ENCODE measurements at places on chromosomes 6 and 20.
A peak's percentile ranks its signal among the peaks of the same experiment; 100 is the strongest.

GRCh38 chr20:47490795-47491194 lies 10.9 kb upstream of the NCOA3 start:
- no peak overlapping the region for H3K4me3 ChIP-seq
- H3K36me3 ChIP-seq: no peaks in the 10 kb centered on the region
- H3K27me3 ChIP-seq: no peaks in the 10 kb centered on the region
- H3K4me1 ChIP-seq: peaks cover 25% of the 10 kb centered on the region
- H3K27ac ChIP-seq: no peak overlapping the region
- no peak for DNase-seq

GRCh38 chr6:14876778-14877613 lies 368.9 kb upstream of the JARID2 start:
- no peak for DNase-seq
- peaks cover 16% of the 10 kb centered on the region for H3K4me1 ChIP-seq
- no peaks in the 10 kb centered on the region for H3K27me3 ChIP-seq

DNA sequence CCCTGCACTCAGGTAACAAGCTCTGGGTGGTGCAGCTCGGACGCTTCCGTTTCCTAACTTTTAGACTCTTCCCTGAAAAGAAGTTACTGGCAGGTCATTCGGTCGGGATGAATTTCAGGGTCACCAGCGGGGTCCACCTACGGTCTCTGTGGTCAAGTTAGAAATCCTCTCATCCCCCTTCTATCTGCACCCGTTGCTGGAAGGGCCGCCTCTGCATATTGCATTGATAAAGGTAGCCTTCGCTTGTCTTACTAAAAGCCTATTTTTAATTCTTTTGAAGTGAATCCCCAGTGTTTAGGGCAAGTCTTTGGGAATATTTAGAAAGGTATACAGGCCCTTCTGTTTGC lies 47.3 kb downstream of the LRRN4 start:
- peaks cover 17% of the 10 kb centered on the region for H3K36me3 ChIP-seq
- peak overlapping the region; percentile 93 for H3K27ac ChIP-seq
- no peak for DNase-seq
- no peaks in the 10 kb centered on the region for H3K27me3 ChIP-seq
- H3K4me3 ChIP-seq: peak overlapping the region; percentile 73
- peaks cover 11% of the 10 kb centered on the region for H3K4me1 ChIP-seq

GRCh38 chr20:63027221-63027921 lies 20.6 kb upstream of the BHLHE23 start:
- H3K27ac ChIP-seq: no peak overlapping the region
- H3K4me1 ChIP-seq: no peaks in the 10 kb centered on the region
- no peak overlapping the region for H3K4me3 ChIP-seq
- H3K36me3 ChIP-seq: no peaks in the 10 kb centered on the region

- DNase-seq: no peak
- H3K27me3 ChIP-seq: no peaks in the 10 kb centered on the region
- no peaks in the 10 kb centered on the region for H3K36me3 ChIP-seq
- H3K27ac ChIP-seq: no peak overlapping the region
These were observed 43.3 kb downstream of the DUSP22 start for GRCh38 chr6:335572-335971.

GRCh38 chr6:143294265-143294860 lies 156.1 kb downstream of the ADAT2 start:
- DNase-seq: no peak
- H3K36me3 ChIP-seq: no peaks in the 10 kb centered on the region
- no peaks in the 10 kb centered on the region for H3K4me1 ChIP-seq

- peaks cover 21% of the 10 kb centered on the region for H3K36me3 ChIP-seq
- no peak overlapping the region for H3K4me3 ChIP-seq
- no peak for DNase-seq
- peaks cover 10% of the 10 kb centered on the region for H3K4me1 ChIP-seq
These were observed 16.8 kb downstream of the SRSF3 start for GRCh38 chr6:36610956-36611336.

Data from HCT116 (cell line).